Fibroblast of upper back skin (primary cell): ENCODE measurements at places on chromosomes 13 and 19.
A peak's percentile ranks its signal among the peaks of the same experiment; 100 is the strongest.

GRCh38 chr13:51848674-51849073 lies 3.7 kb upstream of the TMEM272 start:
- DNase-seq, result peak; percentile 18

GRCh38 chr13:112133499-112134390 lies 66.8 kb downstream of the SOX1 start:
- no peak for DNase-seq

DNA sequence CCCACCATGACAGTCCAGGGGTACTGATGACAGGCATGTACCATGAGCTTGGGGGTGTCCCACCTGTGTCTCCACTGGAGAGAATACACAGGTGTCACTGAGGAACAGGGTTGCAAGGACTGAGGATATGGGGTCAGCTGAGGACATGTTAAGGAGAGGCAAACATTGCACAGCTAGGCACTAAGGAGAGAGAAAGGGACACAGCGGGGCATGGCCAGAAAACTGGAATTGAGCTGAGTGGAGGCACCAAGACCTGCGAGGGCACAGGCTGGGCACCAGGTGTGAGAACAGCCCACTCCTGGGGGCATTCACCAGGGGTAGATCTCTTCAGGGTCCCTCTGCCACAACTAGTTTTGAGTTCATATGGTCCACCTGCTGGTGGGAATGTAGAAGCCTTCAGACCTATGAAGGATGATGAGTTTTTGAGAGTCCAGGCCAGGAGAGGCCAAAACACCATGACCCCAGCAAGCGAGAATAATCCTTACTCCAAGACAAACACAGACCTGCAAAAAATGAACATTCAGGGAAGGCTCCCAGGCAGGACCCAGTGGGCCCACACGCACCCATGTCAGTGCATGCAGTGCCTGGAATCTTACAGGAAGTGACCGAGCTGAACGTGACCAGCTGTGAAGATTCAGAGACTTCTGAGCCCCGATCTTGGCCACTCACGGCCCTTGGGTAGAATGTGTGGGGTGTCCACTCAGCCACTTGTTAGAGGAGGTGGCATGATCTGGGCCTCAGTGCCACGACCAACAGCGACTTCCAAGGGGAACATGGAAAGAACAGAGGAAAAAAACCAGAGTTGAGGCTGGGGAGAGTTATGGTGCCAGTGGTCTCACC lies 1.4 kb upstream of the ZNF584 start:
- no peak for DNase-seq

DNA sequence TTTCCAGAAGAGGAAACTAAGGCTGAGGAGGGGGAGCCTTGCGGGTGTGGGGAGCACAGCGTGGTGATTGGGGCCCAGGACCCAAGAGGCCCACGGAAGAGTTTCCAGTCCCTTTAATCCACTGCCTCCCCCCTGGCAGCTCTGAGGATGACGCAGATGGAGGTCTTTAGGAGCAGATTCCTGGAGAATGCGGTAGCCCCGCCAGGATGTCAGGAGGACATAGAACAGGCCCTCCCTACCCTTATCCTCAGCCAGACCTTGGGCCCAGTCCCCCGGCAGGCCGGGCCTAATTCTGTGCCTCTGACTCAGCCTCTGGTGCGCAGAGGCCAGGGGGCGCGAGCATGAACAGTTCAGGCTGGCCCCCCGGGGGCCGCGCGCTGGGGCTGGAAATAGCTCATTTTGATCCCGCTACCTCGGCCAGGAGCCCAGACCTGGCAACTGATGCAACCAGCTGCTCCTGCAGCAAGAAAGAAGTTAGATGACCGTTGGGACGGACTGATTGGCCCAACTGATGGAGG lies 461 bp upstream of the HSPB6 start:
- peak; percentile 97 for DNase-seq

DNA sequence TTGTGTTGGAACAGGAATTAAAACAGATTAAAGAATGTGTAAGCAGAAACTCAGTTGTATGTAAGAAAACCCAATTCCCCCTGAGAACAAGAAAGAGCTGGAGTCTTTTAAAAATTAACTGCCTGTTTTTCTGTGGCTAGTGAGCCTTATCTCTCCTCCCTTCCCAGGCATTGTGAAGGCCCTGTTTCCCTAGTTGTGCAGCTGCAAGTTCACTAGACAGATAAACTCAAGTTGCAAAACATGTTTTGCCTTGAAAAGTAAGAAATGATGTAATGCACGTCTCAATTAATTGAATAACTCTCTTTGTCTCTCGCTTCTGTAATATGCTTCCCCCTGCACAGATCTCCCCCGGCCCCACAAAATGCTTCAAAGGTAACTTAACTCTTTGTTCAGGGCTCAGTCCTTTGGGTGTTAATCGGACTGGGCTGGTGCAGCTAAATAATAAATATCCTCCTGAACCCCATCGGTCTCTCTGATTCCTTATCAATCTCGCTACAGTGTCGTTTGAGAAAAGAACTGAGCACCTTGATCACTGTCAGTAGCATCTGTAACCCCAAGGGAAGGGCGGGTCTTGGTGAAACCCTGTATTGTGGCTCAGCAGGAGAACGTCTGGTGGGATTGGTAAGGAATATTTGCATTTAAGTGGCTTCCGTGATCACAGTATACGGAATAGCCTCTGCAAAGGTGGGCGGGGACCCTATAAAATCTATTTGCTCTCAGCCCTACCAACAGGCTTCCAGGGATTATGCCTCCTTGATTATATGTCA lies 1.6 kb upstream of the ZNF556 start:
- DNase-seq, result no peak
